ENCODE measurements at places on chromosomes 6 and 20.

- no peak for DNase-seq
Observed at GRCh38 chr6:16343593-16343992, 105.2 kb downstream of the GMPR start.

GRCh38 chr6:2221726-2222274 is 23.6 kb downstream of the GMDS start:
- DNase-seq: no peak

DNA sequence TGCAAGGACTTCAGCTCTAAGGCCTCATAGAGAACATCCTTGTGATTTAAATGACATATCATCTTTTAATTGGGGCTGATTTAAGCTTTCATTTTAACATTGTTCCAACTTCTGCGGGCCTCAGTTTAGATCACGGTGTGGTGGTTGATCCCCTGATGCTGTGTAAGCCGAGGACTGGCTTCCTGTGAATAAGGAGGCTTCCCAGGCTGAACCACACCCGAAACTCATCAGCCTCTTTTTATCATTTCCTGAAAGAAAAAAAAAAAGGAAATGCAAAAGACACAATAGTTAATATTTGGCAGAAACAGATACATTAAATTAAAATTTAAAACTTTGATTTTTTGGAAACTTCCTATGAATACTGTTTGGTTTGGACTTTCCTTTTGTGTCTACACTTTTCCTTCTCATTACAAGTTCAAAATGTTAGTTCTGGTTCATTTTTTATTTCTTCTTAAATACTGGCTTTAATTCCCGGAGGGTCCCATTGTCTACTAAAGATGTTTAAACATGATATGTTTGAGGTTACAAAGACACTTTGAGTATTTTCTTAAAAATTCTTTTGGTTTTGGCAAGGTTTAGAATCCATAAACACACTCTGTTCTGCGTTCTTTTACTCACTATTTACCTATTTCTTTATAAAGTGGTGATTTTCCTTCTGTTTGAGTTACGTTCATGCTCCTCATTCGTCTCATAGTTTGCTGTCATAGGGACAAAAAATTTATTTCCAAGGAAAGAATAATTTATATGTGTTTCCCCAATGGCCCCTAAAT is 230.0 kb upstream of the SULF2 start:
- no peak for DNase-seq

DNA sequence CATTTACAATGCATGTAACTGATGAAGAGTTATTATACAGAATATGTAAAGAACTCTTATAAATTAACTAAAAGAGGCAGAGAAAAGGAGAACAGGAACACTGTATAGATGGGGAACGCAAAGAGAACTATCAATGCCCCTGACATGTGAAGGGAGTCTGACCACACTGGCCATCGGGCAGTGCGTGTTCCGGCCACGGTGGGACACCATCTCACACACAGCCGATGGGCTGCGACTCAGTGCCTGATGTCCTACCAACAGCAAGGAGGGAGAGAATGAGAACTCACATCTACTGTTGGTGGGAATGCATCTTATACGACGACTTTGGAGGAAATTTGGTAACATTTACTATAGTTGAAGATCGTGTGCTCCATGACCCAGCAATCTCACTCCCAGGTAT is 15.5 kb upstream of the RAMACL start:
- DNase-seq: no peak

GRCh38 chr6:14966096-14966905 is 279.6 kb upstream of the JARID2 start:
- no peak for DNase-seq

DNA sequence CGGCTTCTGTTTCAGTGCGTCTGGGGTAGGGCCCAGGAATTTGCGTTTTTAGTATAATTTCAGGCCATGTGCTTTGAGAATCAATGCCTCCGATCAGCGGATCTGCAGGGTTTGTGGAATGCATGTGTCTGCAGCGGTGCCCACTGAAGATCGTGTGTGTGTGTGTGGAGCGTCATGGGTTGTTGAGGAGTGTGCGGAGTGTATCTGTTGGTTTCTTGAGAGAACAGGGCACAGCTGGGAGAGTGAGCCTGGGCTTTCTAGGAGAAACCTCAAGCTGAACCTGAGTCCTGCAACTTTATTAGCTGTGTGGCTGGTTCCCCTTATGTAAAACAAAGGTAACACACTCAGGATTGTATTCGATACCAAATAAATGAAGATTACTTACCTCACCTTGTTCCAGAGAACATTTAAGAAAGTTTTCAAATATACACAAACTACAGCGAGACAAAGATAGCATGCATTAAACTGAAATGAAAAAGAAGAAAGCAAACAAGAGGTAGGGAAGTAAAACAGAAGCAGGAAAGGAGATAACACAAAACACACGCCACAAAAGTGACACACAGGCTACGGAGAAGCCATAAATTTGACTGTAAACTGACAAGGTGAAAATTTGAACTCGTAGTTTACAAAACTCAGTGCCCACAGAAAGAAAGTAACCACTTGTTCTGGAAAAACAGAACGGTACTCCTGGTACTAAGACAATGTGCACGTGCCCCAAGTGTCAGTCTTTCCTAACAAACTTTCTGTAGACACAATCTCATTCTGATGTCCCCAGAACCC is 28.8 kb downstream of the PDE10A start:
- no peak for DNase-seq

DNA sequence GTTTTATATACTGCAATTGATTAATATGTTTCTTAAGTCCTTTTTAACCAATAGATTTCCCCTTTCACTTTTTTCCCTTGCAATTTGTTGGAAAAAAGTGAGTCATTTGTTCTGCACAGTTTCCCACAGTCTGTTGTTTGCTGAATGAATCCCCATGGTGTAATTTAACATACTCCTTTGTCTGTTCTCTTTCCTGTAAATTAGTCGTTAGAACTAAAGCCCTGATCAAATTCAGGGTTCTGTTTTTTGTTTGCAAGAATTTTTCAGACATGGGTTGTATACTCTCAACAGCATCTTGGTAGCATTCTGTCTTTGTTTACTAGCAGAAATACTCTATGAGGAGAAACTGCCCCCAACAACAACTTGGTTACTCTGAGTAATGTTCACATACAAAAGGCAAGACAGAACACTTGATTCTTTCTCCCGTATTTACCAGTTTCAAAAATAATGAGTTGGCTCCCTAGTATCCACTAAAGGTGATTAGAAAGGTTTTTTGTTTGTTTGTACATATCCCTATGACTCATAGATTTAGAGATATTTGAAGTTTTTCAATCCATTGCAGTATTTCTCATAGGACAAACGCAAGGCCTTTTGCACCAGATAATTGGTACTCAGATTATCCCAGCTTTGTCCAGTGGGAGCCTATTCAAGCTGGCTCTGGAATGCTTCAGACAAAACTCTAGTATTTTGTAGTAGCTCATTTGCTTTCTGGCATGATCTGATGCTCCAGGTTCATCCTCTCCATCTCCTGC is 16.5 kb downstream of the BLOC1S5 start:
- no peak for DNase-seq

DNA sequence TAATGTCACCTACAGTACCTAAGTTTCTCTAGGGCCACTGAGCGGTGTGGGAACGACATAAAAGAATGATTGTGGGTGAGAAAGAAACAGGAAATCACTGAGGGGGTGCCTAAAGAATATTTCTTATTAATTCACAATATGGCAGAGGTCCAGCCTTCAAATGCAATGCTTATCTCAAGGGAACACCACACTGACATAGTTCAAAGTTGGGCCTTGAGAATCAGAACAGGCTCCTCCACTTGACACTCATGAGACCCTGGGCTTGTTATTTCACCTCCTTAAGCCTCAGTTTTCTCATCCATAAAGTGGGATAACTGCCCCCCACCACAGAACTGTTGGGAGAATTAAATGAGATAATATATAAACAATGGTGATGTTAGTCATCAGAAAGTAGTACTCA is 40.4 kb upstream of the ARHGAP18 start:
- DNase-seq: no peak

- no peak for DNase-seq
Observed at GRCh38 chr6:71414486-71414885, 125.9 kb downstream of the OGFRL1 start.

GRCh38 chr20:1491281-1491840 is at the start of gene SIRPB2:
SIRPB2 (minus strand) TSS chr20:1491420; CDS start chr20:1491359, 61 bp downstream.
- DNase-seq: no peak

DNA sequence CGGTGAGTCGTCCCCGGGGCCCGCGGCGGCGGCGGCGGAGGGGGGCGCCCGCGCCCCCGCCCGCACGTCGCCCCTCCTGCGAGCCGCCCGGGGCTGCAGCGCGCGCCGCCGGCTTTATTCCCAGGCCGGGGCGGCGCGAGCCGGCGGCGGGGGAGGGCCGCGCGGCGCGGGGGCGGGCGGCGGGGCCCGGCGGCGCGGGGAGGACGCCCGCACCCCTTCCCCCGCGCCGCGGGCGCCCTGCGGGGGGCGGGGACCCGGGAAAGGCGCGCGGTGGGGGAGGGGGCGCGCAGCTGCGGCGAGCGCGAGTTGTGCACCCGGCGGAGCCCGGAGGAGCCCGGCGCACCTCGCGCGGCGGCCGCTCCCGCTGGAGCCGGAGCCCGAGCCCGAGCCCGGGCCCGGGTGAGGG is 646 bp downstream of the HMGA1 start:
- no peak for DNase-seq

GRCh38 chr6:143882401-143882930 is 18.2 kb downstream of the ZC2HC1B start:
- DNase-seq: no peak

- no peak for DNase-seq
Observed at GRCh38 chr6:87395431-87395830, 12.3 kb upstream of the CFAP206 start.

GRCh38 chr6:44806656-44807055 is 419.1 kb downstream of the CDC5L start:
- peak; percentile 82 for DNase-seq

DNA sequence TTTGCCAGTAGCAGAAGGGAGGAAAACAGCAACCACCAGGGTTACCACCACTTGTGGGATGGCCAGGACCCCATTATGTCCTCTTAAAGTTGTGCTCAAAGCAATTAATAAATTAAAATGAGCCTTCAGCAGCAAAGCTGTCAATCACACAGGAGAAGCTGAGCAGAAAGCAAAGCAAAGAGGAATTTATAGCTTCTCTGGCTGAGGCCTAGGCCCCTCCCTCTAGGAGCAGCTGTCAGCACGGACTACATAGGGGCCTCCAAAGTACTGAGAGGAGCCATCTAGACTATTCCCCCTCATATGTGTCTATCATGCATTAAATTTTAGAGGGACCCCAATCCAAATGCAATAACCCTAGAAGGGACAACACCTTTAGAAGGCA is 6.4 kb downstream of the CCND3 start:
- no peak for DNase-seq

DNA sequence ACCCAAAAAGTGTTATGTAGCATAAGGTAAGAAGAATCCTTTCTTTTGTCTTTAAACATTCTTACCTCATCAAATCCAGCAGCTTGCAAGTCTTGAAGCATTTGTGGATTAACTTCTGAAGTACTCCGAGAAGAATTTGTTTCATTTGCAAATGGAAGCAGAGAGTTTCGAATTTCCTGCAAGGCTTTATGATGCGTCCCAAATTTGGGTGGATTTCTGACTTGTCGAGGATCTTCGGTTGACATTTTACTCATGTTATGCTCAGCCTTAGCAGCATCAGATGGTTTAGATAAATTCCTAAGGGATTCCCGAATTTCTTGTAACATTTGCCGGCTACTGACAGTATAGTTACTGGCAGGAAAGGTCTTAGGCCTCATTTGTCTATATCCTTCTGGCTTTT is 16.2 kb downstream of the LATS1 start:
- no peak for DNase-seq

DNA sequence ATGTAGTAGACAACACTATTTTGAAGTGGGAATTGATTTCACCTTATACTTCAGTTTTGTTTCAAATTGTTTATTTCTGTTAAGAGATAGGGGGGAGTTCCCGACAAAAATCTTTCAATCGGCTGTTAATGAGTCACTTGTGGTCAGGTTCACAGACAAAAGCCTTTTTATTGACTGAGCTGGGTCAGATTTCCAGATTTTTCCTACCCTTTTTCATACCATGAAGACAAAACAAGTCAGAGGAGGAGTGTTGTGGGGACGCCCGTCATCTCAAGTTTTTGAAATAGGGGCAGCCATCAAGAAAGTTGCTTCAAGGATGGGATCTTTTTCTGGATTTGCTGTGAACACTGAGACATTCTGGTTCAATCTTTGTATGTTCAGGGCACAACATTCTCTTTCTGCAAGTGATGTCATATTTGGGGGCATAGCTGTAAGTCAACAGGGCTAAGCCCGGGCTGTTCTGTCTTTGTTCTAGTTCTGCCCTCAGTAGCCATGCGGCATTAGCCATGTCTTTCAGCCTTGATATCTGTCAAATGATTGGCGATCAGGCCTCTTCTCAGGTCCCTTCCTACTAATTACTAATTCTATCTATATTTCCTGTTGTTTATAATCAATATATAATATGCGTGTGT is 496.0 kb upstream of the MARCKS start:
- DNase-seq: no peak

Data from left lobe of liver (tissue), 2 donors.